Fibroblast of skin of abdomen (primary cell): ENCODE measurements at places on chromosomes 2 and 18.

DNA sequence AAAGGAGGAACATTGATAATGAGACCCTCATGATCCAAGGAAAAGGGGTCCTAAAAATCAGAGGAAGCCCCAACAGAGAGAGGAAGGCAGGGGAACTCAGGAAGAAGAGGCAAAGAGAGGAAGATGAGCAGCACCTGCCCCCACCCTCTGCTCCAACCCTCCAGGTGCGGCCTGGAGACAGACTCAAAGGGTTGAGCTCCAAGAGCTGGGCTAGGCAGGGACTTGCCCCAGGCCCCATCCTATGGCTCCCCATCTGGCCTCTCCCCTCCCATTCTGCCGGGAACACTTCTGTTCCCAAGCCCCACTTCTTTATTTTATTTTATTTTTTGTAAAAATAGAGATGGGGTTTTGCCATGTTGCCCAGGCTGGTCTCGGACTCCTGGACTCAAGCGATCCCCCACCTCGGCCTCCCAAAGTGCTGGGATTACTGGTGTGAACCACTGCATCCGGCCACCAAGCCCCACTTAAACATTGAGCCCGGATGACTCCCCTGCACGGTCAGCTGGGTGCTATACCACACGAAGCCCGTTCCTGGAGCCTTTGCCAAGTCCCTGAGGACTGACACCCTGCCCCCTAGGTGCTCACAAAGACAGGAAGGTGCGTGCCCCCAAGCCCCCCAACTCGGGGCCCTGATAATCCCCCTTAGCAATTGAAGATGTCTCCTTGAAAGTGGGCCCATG is 3.8 kb upstream of the GPR55 start:
- no peak for DNase-seq

GRCh38 chr2:240615820-240616547 is 9.3 kb upstream of the GPR35 start:
- no peak for DNase-seq

GRCh38 chr2:238423561-238424312 is 3.0 kb upstream of the ASB1 start:
- no peak for DNase-seq

GRCh38 chr2:162127422-162127821 is 24.6 kb downstream of the GCG start:
- DNase-seq = no peak

DNA sequence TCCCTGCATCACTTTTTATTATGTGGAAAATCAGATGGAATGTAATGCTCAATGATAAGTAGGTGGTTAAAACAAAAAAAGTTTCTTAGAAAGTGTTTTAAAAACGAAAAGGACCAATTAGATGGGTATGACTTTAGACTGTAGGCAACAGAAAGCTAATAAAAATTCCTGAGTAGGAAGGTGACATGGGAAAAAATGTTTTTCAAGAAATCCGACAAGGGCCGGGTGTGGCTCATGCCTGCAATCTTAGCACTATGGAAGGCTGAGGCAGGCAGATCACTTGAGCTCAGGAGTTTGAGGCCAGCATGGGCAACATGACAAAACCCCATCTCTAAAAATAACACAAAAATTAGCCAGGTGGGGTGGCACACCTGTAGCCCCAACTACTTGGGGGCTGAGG is 126.1 kb downstream of the THADA start:
- no peak for DNase-seq

GRCh38 chr2:28390746-28391563 is 1.7 kb upstream of the FOSL2 start:
- no peak for DNase-seq

DNA sequence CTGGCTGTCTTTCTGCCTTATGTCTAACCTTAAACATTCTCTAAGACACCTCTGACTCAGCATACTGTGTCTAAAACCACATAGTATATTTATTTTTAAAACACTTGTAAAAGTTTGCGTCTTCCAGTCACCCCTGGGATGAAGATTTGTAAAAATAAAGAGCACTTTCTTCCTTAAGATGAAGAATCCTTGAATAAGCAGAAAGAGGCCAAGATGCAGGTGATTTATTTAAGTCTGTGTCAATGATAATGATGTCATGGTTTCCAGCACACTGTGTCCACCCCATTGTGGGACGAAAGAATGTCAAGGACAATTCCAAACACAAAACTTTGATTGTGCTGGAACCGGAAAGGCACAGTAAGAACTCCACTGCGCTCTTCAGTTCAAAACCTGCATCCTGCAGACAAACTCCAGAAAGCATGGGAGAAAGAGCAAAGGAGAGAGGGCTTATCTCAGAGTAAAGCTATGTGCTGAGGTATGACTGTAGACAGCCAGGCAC is 92.9 kb downstream of the ZEB2 start:
- peak; percentile 70 for DNase-seq

DNA sequence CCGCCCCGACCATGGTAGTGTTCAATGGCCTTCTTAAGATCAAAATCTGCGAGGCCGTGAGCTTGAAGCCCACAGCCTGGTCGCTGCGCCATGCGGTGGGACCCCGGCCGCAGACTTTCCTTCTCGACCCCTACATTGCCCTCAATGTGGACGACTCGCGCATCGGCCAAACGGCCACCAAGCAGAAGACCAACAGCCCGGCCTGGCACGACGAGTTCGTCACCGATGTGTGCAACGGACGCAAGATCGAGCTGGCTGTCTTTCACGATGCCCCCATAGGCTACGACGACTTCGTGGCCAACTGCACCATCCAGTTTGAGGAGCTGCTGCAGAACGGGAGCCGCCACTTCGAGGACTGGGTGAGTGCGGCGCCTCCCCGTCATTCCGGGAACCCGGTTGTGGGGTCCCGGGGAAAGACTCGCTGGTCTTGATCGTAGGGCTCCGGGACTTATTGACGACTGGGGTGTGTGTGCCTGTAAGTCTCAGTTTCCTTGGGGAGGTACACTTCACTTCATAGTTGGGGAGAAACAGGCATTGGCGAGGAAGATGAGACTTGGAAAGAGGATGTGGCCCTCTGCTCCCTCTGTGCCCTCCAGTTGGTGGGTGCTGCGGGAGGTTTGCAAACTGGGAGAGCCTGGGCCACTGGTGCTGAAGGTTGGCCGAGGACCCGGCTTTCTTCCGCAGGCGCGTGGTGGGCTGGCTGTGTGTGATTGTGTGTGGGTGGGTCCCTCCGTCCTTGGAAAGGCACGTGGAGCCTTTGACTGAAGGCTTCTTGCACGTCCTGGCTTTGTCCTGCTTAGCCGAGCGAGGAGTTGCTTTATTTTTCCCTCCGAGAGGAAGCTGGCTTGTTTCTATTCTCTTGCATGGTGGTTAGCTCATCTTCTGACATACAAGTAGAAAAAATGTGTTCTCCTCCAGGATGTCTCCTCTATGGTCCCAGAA is 886 bp downstream of the PRKCE start:
- DNase-seq = peak; percentile 66

- DNase-seq = no peak
These were observed 66.5 kb downstream of the VWA3B start for GRCh38 chr2:98153481-98153880.

- DNase-seq = no peak
These were observed 34.6 kb downstream of the LOXHD1 start for GRCh38 chr18:46622451-46622850.

GRCh38 chr18:62651276-62652056 is 63.9 kb upstream of the PHLPP1 start:
- no peak for DNase-seq

DNA sequence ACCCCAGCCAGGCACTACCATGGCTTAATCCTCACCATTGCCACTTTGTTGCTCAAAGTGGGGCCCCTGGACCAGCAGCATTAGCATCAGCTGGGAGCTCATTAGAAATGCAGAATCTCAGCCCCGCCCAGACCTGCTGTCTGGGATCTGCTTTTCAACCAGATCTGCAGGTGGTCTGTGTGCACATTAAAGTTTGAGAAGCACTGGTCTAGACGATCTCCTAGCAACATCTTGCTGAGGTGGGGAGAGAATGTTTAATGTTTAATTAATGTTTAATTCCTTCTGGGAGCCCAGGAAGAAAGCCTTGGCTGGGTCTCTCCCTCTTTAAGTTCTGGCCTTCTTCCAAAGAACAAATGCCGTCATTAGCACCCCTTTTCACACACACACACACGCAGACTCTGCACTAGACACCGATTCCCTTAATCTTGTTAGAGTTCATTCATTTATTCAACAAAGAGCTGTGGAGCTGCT is 53.7 kb downstream of the EDAR start:
- no peak for DNase-seq

- DNase-seq = peak; percentile 81
These were observed 65.1 kb upstream of the CTLA4 start for GRCh38 chr2:203802342-203803052.

DNA sequence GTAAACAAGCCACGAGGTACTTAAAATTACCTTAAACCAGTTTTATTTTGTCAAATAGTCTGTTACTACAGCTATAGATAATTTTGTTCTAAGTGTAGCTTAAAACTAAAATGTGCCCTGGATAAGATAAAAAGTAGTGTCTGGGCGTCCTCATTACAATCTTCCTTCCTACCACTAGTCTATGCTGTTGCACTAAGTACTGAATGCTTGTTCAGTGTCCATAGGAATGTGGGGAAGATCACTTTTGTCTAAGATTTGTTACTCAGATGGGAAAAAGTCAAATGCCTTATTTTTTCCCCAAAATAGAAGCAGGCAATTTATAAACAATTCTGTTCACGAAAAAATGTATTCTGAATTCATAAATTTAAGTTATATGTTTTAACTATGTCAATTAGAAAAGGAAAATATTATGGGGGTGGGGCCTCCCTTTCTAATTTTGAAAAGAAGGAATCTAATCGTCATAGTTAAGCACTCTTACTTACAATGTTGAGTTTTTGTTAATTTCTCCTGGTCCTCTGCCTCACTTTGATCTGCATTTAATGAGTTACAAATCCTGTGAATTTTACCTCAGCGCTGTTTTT is 140.4 kb upstream of the VRK2 start:
- DNase-seq = peak; percentile 62

GRCh38 chr2:181116261-181116660 is 135.9 kb downstream of the UBE2E3 start:
- no peak for DNase-seq

DNA sequence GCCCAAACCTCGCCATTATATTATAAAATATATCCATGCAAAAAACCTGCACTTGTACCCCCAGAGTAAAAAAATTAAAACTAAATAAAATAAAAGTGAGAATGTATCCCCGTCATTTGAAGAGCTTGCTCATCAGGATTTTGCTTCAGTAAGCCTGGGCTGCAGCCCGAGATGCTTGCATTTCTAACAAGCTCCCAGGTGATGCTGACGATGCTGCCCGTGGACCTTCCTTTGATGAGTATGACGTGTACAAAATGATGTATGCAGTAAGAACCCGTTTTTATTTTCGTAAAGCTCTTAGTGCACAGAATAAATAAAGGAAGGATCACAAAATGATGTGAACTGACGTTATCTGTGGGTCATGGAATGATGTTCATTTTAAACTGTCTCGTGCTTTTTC is 63.5 kb downstream of the CRACDL start:
- DNase-seq = no peak

- peak; percentile 30 for DNase-seq
These were observed 87.1 kb upstream of the LYPD1 start for GRCh38 chr2:132757002-132757589.

GRCh38 chr2:65228263-65228750 is 676 bp downstream of the ACTR2 start:
- peak; percentile 44 for DNase-seq

GRCh38 chr2:215535741-215536140 is 99.9 kb upstream of the FN1 start:
- DNase-seq = peak; percentile 22

GRCh38 chr18:36179562-36180355 is 7.5 kb upstream of the MOCOS start:
- DNase-seq = peak; percentile 81

DNA sequence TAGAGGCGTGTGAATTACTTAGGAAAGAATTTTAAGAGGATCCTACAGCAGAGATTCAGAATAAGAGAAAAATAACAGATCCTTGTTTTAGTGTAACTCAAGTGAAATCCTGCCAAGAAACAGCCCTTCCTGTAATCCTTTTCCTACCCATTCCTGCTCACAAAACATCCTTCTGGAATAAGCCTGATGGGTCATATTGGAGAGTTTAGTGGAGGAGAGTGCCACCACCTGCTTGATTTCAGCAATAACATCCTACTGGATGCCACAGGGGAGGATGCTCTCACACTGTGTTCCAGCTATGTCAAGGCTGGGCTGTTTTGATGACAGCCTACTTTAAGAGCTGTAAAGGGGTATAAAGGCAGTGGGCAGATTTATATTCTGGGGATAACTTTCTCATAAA is 54.8 kb upstream of the CCDC178 start:
- peak; percentile 60 for DNase-seq

DNA sequence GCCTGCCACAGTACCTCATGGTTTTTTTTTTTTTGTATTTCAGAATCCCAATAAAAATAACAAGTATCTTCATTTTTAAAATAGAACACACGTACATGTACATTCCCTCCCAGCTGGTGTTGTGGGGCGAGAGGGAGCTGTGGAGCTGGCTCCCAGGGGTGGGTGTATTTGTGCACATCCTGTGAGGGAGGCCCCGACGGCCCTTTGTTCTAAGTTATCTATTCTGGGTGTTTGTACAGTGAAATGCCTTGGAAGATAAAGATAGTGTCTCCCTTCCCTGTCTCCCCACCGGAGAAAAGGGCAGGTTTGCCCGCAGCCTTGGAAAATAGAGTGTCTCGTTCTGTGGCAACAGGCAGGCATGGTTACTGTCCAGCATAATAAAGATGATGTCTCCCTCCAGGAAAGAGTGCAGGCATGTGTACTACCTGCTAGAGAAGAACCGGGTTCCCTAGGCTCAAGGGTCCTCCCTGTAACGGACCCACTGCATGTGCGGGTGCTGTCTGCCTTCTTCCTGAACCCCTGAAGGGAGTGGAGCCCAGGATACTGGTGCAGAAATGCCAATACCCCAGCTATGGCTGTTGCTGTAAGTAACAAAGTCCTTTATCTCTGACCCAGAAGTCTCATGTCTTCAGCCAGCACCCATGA is 12.1 kb upstream of the ALLC start:
- DNase-seq = no peak

DNA sequence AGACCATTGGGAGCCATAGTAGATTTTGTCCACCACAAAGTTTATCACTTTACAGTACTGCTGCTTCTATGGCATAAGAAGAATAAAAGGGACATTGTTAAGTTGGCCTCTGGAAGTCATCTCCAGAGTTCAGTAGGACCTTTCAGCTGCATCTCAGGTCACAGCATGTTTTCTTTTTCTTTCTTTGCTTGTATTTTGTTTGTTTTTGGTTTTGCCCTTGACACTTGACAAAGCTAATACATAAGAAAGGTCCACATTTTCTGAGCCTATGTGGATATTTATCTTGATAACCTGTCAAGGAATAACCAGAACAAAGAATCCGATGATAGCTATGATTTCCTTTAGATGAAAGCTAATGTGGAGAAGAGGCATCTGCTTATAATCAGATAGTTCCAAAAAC is 101.6 kb upstream of the XIRP2 start:
- DNase-seq = no peak

DNA sequence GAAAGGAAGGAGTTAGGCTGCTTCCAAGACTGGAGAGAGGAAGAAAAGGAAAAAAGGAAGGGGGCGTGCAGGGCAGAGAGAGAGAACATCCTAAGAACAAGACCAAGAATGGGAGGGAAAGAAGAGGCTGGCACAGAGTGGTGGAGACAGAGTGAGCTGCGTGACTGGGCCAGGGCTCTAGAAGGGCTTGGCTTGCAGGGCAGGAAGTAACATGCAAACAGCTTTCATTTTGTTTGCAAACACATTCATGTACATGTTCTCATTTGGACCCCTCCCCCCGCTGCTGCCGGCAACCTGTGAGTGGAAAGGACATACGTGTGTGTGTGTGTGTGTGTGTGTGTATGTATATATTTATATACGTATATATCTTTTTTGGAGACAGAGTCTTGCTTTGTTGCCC is 46.8 kb upstream of the DNMT3A start:
- DNase-seq = no peak
